ENCODE measurements at places on chromosomes 16 and 17.

DNA sequence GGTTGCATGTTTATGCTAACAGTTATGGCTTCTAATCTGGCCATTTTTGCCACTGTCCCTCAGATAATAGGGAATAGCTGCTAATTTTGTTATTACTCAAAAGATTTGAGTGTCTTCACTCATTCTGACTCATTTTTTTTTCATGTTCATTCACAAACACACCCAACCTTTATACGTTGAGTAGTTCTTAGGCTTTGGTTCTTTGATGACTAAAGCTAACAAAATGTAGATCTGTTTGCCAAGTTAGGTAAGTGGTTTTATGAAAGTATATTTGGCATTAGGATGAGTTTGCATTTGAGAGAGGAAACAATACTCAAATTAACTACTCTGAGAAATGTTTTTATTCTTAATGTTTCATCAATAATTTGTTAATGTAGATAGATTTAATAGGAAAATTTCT, 3.6 kb downstream of the MAP2K4 start:
- no peak for DNase-seq

GRCh38 chr17:143785-144281, 6.5 kb downstream of the SCGB1C2 start:
- DNase-seq: peak; percentile 76

GRCh38 chr17:278055-278675, 74.4 kb downstream of the RPH3AL start:
- DNase-seq: no peak

- DNase-seq: no peak
These were observed 31.8 kb upstream of the APPBP2 start for GRCh38 chr17:60557805-60558204.

DNA sequence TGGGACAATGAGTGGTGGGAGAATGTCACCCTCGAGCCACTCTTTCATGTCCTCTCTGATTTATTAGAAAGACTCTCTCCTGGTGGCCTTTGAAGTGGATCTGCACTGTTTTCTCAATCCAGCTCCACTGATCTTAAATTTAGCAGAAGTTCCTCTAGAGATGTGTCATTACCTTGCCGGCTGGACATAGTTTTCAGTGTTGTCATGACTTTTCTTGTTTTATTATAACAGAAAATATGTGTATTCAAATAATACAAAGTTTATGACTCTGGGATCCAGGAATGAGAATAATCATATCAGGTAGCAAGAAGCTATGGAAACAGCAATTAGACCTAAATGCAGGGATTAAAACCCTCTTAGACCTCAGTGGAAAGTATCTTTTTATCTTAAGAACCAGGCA, 247.5 kb upstream of the ELAC2 start:
- DNase-seq: no peak

All from Ammon's horn (tissue), 1 donor.